Endothelial cell (in vitro differentiated cells): ENCODE measurements at places on chromosomes 2 and 18. TPM values are rescaled to one million over a fixed set of nuclear protein-coding genes. Genes with fewer than 3 reads are reported as not detected.

AGPS gene
- 54.4 TPM for total RNA-seq

FBXO48 gene
- 1.6 TPM for total RNA-seq

PPP1R1C gene
- total RNA-seq = 0.97 TPM

UCN gene
- 1.5 TPM for total RNA-seq

CYS1 gene
- total RNA-seq = 7.3 TPM

DYNAP gene
- total RNA-seq = not detected

CWC22 gene
- total RNA-seq = 16.9 TPM

IL1RN gene
- not detected for total RNA-seq
